CD4-positive, alpha-beta T cell treated with Interleukin-2 at 100 ng/mL for 4 hours (primary cell): ENCODE measurements at places on chromosomes 13 and 19.

- peak; percentile 13 for DNase-seq
Measured at GRCh38 chr19:17765069-17765618, 13.9 kb downstream of the FCHO1 start.

DNA sequence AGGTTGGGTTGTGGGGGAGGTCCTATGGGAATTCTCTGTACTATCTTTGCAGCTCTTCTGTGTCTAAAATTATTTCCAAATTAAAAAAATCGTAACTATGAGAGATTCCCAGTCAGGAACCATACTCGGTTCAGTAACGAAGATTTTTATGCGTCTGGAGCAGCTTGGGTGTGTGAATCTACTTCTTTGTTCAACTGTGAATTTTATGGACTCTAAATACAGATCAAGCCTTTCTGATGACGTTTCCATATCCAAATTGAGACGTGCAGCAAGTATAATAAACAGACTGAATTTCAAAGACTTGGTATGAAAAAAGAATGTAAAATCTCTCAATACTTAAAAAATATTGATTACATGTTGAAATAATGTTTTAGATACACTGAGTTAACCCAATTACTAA, 30.9 kb downstream of the MLLT1 start:
- no peak for DNase-seq

DNA sequence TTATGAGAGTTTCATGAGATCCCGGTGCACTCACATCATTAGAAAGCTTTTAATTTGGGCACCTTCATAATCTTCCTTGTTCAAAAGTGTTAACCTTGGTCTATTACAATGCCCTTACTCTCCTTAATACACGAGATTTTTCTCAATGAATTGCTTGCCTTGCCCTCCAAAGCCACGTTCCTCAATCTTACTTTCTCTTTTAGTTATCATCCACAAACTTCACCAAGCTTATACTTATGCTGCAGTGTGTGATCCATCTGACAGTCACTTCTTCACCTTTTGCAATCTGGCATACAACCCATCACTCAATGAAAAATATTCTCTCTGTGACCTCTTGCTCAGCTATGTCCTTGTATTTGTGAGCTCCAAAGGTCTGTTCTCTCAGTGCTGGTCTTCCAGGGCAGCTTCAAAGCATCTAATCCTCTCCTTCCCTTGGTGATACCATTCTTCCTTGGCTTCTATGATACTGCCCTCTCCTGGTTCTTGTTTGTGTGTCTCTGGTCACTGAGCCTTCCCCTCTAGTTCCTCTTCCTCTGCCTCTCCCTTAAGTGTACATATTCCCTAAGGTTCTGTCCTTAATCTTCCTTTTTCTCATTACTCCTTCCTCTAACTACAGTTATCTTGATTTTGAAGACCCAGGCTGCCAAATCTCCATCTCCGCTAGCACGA, 202.2 kb upstream of the STARD13 start:
- no peak for DNase-seq

DNA sequence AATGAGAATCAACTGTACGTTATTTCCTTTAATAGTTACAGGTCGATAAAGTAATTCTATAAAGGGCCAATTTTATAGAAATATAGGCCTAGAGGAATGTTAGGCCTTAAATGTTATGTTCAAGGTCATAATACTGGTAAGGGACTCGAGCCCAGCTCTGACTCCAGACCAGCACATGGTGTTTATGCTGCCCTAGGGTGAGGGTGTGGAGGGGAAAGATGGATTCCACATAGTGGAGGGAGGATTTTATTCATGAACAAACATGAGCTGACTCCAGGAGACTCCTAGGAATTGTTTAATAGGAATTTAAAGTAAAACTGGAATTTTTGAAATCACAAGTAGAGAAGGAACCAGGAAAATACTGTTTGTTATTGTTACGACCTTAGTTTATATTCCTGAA, 139.9 kb downstream of the LACC1 start:
- DNase-seq, result no peak

DNA sequence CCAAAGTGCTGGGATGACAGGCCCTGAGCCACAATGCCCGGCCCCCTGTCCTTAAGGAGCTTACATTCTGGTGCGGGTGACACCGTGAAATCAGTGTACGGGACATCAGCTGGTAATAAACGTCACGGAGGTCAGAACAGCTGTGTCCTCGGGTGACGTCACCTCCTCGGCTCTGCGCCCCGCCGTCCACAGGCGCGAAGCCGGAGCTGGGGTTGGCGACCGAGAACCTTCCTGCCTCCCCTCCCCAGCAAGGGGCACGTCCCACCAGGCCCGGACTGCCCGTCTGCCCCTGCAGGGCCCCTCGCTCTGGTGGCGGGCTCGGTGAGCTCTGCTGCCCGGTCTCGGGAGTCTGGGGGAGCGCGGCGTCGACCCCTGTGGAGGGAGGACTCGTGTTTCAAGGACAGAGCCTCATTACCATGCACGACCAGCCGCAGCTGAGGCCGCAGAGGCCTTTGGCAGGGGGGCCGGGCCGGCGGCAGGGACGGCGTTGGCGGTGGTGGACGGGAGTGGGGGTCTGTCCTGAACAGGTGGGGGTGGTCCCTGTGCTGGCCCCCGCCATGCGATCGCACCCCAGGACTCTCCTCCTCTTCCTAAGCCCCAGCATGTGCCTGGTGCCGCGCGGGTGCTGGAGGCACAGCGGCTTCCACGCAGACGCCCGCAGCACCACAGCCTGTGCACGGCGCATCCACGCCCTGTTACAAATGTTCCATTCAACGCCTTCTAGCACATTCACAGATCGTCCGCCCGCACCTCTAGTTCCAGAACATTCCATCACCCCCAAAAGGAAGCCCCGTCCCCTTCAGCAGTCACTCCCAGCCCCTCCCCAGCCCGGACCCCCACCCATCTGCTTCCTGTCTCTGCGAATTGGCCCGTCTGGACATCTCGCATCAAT, 5.4 kb downstream of the LINGO3 start:
- no peak for DNase-seq

DNA sequence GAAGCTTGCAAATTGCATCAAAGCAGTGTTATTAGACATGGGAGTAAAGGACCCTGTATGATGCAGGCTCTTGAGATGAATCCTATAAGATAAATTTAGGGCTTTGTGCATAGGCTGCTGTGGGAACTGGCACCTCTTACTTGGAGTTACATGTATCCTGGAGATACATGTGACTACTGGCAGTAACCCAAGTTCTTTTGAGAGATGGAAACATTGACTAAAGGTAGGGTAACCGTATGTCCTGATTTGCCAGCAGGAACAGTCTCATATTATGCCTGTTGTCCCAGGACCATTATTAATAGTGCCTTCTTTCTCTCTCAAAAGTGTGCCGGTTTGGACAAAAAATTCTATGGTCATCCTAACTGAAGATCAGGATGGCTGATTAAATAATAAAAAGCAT, 195.4 kb downstream of the LACC1 start:
- no peak for DNase-seq

GRCh38 chr13:75512253-75512652, 25.4 kb downstream of the COMMD6 start:
- no peak for DNase-seq

GRCh38 chr19:51765086-51765485, 4.1 kb downstream of the FPR2 start:
- no peak for DNase-seq

- no peak for DNase-seq
Measured at GRCh38 chr19:31890230-31890629, 455.2 kb upstream of the ZNF507 start.

DNA sequence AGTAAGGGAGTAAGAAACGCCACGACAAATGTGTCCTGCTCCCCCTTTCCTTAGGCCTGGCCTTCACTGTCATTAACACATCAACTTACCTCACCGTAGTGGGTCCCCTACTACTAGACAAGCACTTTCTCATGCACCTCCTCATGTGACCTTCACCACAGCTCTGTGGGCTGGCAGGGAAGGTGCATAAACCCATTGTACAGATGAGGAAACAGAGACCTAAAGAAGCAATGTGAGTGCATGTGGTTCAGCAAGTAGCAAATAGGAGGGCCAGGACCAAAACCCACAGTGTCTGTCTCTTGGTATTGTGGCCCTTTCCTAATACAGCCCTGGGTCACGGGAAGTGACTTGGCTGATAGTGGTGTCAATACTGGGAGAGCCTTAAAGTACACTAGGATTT, 5.3 kb downstream of the CCDC70 start:
- DNase-seq, result no peak

DNA sequence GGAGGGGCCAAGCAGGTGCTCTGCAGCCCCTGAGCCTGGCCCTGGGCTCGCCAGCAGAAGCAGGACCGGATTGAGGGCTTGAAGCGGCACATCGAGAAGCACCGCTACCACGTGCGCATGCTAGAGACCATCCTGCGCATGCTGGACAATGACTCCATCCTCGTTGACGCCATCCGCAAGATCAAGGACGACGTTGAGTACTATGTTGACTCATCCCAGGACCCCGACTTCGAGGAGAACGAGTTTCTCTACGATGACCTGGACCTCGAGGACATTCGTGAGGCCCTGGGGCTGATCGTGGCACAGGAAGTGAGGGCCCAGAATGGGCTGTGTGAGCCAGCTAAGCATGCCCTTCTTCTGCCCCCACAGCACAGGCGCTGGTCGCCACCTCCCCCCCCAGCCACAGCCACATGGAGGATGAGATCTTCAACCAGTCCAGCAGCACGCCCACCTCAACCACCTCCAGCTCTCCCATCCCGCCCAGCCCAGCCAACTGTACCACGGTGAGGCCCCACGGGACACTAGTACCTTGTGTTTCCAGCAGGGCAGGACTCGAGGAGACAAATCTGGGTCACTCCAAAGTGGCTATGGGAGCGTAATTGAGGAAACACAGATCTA, 8.1 kb downstream of the CNOT3 start:
- no peak for DNase-seq

DNA sequence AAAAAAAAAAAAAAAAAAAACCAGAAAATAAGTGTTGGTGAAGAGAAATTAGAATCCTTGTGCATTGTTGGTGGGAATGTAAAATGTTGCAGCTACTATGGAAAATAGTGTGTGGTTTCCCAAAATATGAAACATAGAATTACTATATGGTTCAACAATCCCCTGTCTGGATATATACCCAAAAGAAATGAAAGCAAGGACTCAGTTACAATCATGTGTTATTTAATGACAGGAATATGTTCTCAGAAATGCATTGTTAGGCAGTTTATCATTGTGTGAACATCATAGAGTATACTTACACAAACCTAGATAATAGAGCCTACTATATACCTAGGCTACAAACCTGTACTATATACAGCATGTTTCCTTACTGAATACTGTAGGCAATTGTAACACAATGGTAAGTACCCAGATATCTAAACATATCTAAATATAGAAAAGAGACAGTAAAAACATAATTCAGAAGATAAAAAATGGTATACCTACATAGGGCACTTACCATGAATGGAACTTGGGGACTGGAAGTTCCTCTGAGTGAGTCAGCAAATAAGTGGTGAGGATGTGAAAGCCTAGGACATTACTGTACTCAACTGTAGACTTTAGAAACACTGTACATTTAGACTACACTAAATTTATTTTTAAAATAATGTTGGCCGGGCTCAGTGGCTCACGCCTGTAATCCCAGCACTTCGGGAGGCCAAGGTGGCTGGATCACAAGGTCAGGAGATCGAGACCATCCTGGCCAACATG, 25.7 kb upstream of the SLC7A1 start:
- no peak for DNase-seq

DNA sequence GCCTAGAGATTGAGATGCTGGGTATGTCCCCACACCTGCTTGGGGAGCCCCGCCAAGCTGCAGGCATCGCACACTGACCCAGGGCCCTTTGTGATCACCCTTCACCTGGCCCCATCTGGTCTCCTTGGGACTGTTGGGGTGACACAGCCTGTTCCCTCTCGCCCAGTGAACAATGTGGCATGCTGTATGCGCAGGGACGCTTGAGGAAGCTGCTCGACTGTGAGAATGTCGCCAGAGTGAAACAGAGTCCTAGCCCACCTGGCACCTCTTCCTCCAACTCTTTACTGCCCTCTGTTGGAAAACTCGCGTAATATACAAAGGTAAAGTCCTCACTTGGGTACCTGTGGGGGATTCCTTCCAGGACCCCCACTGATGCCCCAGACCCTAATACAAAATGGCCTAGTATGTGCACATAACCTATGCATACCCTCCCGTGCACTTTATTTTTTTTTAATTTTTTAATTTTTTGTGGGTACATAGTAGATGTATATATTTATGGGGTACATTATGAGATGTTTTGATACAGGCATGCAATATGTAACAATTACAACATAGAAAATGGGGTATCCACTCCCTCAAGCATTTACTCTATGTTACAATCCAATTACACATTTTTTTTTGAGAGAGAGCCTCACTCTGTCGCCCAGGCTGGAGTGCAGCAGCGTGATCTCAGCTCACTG, 9.0 kb downstream of the BLOC1S3 start:
- DNase-seq, result peak; percentile 59

GRCh38 chr19:7265963-7266362, 28.3 kb downstream of the INSR start:
- no peak for DNase-seq
